ENCODE measurements at places on chromosomes 3 and 15.

DNA sequence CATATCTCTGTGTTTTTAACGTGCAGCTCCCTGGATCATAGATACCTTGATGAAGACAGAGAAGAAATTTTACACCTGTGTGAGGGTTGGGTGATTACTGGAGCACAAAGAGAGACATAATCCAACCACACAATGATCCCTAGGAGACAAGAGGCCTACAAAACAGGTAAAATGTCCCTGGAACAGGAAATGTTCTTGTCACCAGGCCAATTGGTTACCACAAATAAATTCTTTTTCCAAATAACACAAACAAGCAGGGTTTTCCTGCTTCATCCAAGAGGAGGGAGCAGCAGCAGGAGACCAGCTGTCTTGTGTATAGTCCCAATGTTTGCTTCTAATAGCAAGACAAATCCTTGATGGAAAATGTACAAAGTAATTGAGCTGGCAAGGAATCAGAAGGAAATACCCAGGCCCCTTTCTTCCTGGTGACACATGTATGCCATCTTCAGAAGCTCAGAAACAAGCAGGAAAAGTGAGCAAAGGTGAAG, 1.4 kb downstream of the MGLL start:
- DNase-seq, result no peak

DNA sequence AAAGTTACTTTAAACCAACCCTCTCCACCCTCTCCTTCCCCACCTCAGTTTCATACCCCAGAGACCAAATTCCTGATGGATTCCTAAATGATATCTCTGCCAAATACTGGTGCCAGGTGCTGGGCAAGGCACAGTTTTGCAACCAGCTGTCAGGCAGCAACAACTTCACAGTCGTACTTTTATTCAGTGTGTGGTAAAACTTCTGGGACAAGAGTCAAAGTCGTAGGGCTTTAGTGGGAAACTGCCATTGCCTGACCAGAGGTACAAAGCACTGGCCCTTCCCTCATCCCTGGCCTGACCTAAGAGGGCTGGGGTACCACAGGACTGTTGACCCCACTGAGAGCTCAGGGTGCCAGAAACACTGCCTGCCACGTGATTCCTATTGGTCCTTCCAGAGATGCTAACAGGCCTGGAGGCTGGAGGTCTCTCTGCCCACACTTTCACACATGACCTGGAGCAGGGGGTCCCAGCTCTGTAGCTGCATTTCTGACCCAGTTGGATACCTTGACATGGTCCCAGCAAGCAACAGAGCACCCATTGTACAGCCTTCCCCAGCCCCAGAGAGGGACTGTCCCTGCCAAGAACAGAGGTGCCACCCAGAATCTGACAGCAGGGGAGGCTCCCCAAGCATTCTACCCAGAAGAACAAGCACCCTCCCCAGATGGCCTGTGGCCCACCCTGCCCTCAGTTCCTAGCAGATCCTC, 59.9 kb downstream of the LIPC start:
- DNase-seq, result no peak

DNA sequence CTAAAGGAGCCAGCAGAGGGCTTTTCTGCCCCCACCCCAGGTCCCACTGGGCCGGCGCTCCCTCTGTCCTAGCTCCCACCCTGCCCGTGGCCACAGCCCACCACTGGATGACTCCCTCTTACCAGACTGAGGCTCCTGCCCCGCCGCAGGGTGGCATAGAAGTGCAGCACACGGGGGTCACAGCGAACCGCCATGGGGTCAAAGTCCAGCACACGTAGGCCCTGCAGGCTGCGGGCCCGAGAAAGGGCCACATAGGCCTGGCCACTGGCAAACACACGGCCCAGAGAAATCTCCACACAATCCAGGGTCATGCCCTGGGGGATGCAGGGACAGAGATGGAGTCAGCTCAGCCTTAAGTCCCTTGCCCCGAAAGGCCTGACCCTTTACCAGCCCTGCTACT, 9.0 kb downstream of the PIF1 start:
- DNase-seq, result no peak

DNA sequence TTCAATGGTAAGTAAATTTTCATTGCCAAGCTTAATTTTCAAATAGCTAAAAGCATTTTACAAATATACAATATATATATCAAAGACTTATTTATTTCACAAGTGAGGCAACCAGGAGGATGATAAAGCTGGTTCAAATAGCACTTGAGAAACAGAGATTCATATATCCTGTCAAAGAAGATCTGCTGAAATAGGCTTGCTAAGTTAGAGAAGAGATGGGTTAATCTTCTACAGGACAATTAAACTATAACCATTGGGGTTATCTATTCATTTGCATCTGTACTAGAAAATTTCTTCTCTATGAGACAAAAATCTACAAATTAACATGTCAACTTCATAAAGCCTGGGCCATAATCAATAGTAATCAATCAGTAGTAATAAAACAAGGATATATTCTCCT, 637.7 kb upstream of the UBE2E2 start:
- no peak for DNase-seq

DNA sequence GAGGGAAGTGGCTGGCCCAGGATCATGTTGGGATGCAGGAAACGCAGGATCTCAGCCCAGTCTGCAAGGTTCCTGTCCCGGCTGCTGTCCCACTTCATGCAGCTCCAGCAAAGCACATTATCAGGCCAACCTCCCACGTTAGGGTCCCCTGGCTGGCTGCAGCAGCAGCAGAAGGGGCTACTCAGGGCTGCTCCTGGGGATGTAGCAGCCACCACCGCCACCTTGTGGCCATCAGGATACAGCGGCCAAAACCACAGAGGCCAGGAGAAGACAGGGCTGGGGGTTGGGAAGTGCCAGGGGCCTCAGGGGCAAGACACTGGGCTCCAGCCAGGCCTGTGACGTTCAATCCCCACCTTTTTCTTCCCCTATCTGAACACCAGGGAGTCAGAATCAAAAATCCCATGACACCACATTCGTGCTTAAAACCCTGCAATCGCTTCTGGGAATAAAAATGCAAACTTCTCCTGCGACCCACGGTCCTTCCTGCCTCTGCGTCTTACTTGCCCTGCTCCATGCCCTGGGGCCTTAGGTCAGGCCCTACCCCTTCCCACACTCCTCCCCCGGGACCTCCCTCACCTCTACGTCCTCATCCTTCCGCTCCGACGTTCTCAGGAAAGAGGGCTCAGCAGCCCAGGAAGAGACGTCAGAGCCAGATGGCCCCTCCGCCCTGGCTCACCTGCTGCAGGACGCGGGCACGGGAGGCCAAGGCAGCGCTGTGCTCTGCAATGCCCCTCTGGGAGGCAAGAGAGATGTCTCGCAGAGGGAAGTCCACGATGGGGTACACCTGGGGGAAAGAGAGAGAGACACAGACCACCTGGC, 21.5 kb downstream of the SSUH2 start:
- peak; percentile 54 for DNase-seq

- peak; percentile 56 for DNase-seq
Measured at GRCh38 chr15:60326824-60327654, 70.7 kb downstream of the ANXA2 start.

DNA sequence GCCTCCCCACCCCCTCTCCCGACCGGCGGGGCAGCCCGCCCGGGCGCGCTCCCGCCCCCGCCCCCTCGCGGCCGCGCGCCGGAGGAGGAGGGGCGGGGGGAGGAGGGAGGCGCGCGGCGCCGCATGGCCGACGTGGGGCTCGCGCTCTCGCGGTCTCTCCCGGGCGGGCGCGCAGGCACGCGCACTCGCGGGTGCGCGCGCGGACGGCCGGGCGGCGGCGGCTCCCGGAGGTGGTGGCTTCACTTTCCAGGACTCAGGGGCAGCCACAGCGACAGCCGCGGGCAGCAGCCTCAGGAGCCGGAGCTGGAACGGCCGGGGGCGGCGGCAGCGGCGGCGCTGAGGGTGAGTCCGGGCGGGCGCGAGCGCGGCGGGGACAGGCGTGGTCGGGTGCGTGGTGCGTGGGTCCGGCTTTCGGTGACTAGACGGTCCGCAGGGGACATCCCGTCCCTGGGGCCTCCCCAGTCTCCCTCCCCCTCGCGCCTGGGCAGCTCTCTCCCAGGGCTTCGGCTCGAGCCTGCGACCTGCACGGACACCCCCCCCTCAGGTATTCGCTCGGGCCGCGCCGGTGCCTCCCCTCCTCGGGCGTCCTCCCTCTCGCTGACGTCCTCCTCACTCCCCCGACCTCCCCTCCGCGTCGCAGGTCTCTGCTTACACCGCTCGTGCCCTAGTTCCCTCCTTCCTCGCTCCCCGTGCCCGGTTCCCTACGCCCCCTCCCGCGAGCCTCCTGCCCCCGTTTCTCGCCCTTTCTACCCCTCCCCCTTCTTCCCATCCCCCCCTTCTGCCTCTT, at the start of gene UBE2E2:
Gene UBE2E2 (plus strand): TSS at position 407 of the 787 bp plus-strand sequence.
- no peak for DNase-seq

- no peak for DNase-seq
Measured at GRCh38 chr3:69697381-69697780, 41.9 kb upstream of the MITF start.

GRCh38 chr3:124916837-124917409, 17.6 kb downstream of the MUC13 start:
- no peak for DNase-seq

GRCh38 chr15:80878242-80878866, 99.2 kb downstream of the CEMIP start:
- DNase-seq, result no peak

GRCh38 chr3:194465920-194466570, 20.8 kb downstream of the ATP13A3 start:
- no peak for DNase-seq

DNA sequence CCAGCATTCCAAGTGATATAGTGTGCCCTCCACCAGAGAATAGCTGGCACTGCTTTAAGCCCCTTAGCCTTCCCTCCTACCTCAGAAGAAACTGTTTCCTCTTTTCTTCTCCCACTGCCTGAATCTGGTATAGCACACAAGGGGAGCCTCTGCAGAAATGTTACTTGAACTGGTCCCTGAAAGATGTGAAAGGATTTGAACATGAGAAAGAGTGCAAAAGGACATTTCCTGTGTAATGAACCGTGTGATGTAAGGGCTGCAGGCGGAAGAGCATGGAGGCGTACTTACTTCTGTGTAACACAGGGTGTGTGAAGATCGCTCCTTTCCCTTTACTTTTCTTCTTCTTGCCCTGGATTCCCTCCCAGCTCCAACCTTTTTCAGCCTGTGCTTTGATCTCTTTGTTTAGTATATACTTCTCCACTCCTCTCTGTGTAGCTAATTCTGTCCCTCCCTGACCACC, 8.4 kb downstream of the TMOD3 start:
- no peak for DNase-seq

DNA sequence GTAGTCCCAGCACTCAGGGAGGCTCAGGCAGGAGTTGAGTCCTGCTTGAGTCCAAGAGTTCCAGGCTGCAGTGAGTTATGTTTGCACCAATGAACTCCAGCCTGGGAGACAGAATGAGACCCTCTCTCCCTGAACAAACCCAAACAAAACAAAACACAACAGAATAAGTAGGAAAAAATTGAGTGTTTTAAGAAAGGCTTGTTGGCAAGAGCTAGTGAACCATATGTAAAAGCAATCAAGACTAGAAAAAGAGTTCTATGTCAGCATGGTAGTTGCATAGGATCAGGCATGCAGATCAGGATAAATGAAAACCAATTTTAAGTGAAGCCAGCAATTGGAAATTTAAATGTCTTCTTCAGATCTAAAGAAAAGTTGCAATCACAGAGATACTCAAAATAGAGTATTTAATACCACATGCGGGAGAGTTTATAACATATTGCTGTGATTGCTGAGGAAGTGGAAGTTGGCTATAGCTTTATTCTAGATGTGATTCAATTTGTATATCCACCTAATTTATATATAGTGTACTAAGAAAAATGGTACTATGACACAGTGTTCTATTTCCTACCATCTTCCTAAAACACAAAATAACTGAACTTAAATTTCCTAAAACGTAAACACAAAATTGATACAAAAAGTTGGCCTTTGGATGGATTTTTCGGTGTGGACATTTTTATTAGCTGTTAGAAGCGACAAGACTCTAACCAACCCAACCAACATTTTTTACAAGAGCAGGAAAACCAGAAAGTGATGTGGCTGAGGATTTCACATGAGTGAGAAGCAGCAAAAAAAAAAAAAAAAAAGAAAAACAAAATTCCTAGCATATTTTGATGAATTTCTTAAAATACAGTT, 101.9 kb upstream of the ROBO1 start:
- DNase-seq, result no peak

- no peak for DNase-seq
Measured at GRCh38 chr3:179739816-179740594, 87.2 kb downstream of the USP13 start.

DNA sequence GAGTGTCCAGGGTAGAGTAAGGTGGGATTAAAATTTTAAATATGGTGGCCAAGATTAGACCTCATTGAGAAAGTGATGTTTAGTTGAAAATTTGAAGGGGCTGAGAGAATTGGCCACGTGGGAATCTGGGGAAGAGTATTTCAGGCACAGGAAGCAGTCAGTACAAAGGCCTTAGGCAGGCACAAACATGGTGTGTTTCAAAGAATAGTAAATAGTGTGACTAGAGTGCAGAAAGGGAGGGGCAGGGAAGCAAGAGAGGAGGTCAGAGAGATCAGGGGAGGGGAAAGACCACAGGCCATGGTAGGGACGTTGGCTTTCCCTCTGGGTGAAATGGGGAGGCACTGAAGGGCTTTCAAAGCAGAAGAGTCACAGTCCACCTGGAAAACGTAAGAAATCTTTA, 36.6 kb upstream of the POMGNT2 start:
- no peak for DNase-seq
